ENCODE measurements at places on chromosomes 6 and 20.

DNA sequence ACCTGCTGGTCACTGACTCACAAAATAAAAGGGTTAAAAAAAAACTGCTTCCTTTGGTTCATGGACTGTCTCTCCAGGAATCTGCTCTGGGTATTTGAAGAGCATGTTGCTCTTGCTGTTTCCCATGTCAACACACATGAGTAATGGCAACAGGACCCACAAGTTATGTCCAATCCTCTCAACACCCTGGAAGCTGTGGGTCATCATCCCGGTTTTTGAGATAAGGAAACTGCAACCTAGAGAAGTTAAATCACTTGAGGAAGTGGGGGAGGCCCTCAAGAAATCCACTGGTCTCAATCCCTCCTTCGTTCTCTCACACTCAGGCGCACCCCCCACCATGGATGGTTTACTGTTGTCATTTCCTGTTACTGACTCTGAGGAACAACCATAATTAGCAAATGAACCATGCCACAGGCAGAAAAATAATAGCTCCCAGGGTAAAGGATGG, 12.4 kb downstream of the MAP1LC3A start:
- DNase-seq, result no peak

DNA sequence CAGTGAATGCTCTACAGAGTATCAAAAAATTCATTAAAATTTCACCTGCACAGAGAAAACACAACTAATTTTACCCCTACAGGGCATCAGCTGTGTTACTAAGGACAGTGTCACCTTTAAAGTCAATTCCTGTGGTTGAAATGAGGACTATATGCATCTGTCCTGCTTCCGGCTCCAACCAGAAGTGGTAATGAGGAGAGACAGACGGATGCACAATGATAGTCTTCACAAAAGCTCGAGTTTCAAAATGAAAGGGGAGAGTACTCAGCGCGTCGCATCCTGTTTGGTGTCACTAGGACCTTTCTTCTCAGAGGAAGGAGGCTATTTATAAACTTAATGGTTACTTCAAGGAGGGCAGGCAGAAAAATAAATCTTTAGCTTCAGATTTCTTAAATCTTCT, 86.5 kb downstream of the LYRM4 start:
- DNase-seq, result no peak

DNA sequence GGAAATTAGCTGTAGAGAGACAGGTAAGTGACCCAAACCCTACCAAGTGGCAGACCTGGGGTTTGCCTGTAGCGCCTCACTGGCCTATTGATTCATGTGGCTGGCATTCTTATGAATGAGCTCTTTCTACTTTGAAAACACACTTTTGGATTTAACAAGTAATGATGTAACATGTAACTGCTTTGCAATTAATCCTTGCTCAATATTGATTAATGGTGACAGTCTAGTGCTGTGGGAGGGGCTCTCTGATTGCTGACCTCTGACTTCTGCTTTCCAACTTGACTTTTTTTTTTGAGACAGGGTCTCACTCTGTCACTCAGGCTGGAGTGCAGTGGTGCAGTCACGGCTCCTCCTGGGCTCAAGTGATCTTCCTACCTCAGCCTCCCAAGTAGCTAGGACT, 82.7 kb downstream of the TIAM2 start:
- DNase-seq, result no peak

DNA sequence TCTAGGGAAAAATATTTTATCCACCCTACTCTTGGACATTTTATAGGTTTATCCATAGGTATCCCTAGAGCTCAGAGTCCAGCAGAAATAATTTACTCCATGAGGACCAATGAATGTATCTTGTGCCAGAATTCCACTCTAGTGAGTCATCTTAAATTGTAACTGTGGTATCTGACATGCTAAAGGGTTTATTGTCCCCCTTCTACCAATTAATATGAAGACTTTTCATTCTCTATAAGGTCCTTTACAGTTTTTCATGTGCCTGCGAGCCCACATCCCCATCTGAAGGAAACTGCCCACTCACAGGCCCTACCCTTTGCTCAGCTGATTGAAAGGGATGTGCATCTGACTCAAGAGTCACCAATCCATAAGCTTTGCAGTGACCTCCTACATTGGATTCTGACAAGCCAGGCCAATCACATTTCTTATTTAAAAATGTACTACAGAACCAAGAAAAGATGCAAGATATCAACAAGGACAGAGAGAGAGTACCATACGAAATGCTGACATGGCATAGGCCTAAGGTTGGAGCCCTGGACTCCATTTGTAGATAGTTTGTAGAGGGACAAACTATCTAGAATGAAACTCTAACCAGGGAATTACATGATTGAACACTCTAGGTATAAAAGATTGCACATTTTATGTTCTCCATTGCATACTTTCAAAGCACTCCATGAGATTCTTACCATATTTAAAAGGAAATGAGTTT, 93.4 kb upstream of the DEFB112 start:
- DNase-seq, result no peak

- no peak for DNase-seq
Measured at GRCh38 chr6:1079525-1079924, 232.4 kb upstream of the FOXQ1 start.

GRCh38 chr6:143581835-143582480, 70.4 kb upstream of the FUCA2 start:
- no peak for DNase-seq

- no peak for DNase-seq
Measured at GRCh38 chr6:1181939-1182605, 129.8 kb upstream of the FOXQ1 start.

GRCh38 chr20:12777016-12777415, 231.8 kb upstream of the SPTLC3 start:
- no peak for DNase-seq

DNA sequence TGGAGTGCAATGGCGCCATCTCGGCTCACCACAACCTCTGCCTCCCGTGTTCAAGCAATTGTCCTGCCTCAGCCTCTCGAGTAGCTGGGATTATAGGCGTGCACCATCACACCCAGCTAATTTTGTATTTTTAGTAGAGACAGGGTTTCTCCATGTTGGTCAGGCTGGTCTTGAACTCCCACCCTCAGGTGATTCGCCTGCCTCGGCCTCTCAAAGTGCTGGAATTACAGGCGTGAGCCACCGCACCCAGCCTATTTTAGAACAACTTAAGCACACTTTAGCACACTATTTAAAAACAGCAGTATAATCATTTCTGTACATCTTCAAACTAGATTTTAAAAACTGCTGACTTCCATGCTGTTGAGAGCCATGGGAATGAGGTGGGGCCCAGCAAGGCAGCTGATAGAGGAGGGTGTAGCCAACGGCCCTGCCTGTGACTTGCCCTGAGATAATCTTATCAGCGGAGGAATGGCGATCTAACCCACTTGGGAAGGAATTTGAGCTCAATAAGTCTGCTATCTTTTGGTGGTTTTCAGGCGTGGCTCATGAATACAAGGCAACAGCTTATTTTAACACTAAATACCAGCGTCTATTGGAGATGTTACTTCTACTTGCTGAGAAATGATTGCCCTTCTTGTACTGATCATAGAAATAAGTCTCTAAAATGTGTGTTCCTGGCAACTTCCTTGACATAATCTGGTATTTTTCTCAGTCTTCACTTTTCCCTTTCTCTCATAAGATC, 12.1 kb downstream of the ZDHHC14 start:
- DNase-seq, result peak; percentile 66

DNA sequence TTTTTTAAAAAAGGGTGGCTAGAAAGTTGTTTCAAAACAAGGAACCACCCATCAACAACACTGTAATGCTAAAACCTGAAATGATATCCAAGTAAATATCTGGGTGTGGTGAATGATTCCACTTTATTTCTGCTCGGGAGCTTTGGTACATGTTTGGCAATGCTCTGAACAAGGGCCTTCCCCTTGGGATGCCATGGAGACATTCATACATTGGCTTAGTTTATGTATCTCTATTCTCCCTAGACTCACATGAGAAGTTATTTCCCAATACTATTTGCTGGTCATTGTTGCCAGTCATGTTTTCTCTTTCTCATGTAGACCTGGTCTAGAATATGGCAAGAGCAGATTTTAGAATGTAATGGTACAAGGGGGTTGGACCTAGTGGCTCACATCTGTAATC, 22.9 kb downstream of the ADTRP start:
- DNase-seq, result no peak

DNA sequence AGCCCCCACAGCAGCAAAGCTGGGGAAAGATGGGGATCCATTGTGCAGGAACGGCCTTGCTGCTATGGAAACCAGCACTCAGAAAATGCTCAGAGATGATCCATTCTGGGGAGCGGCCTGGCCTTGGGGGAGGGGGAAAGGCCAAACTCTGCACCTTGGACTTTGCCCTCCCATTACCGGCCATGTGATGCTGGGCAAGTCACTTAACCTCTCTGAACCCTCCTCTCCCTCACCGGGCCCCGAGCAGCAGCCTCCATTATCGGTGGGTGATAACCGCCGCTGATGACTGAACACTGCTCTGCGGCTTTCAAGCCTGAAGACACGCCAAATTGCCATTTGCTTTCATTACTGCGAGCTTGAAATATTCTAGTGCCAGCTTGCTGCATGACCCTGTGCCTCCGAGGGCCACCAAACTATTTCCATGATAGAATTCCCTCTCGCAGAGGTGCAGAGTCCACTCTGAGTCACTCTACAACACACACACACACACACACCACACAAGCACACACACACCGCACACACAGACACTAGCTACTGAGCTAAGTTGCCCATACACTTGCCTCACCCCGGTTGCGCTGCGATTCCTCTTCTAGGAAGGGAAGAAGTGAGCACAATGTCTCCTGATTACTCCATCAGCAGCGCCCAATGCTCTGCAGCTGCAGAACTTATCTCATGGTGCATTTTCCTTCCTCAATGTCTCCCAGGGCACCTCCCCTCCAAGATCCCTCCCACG, 20.6 kb upstream of the SIRPA start:
- no peak for DNase-seq

DNA sequence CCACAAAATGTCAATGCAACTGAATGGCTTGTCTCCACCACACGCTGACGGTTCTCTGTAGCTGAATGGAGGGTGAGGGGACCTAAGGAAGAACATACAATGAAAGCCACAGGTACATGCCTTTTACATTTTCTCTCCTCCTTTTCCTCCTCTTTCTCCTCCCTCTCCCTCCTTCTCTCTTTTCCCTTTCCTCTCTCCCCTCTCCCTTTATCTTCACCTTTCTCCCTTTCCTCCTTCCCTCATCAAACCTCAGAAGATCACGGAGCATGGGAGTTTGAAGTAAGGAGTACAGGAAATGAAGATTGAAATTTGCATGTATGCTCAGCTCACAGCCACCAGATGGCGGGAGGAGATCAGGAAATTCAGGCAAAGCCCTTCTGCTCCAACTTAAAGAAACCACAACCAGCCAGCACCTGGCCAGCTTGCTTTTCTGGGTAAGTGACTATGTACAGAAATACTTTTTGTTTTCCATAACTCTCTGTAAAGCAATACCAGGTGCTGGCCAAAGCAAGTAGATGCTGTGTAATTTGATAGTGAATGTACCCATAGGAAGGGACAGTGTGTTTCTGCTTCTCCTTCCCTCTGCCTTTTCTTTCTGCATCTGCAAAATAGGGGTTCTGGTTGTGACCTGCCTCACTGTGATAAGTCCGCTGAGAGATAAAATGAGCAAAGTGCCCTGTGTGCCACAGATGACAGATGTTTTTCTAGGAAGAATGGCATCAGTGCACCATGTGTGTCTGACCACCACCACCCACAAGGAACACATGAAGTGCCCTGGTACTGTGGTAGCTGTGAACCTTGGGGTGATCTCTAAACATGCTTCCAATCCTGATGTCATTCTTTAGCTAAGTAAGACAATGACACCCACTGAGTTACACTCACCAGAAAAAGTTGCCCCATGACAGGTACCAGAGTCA, 18.6 kb upstream of the FOXO3 start:
- DNase-seq, result peak; percentile 85

DNA sequence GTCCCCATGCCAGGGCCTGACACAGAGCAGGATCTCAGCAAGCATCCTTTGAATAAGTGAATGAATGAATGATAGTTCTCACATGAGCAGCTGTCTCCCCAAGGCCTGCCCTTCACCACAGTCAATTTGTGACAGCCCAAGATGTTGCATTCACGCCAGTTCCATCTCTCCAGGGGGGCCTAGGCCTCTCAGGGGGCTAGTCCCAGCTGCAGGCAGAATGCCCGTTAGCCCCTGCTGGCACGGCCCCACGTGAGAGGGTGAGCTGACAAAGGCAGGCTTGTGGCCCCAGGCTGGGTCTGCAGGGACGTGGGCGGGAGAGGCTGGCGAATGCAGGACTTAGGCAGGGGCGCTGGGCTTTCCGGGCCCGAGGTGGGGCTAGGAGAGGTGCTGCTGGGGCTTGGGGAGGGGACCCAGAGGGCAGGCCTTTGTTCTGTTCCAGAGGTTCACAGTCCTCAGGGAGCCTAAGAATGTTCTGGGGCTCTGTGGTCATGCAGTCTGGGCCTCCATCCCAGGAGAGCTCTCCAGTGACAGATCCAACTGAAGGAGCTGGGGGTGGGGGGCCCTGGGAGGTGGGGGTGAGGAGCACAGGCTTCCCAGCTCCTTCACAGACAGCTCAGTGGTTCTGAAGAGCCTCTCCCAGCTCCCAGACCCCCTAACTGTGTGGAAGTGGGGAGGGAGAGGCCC, 30.5 kb upstream of the TLDC2 start:
- DNase-seq, result no peak

GRCh38 chr6:109511832-109512231, 28.8 kb upstream of the ZBTB24 start:
- no peak for DNase-seq

GRCh38 chr20:3898639-3899038, 9.5 kb downstream of the PANK2 start:
- no peak for DNase-seq

GRCh38 chr6:37050045-37050853, 44.8 kb downstream of the FGD2 start:
- peak; percentile 80 for DNase-seq

DNA sequence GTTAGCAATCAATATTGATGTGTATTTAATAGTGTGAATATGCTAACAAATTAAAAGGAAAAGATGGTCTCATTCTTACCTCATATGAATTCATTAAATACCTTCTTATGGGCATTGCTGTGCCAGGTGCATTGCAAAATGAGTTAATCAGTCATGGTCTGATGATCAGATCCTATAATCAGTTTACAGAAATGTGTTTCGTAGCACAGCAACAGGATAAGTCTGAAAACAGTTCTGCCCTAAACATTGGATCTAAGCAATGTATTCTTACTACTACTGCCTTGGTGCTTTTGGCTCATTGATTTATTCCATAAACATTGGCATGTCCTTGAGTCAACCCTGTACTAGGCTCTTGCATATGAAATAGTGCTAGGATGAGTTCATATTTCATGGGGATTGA, 417.0 kb upstream of the JAG1 start:
- no peak for DNase-seq

- no peak for DNase-seq
Measured at GRCh38 chr6:14458669-14459266, 341.2 kb downstream of the CD83 start.

GRCh38 chr20:12610871-12611270, 397.9 kb upstream of the SPTLC3 start:
- no peak for DNase-seq

GRCh38 chr6:63804381-63804956, 168.9 kb downstream of the PHF3 start:
- no peak for DNase-seq

All from hematopoietic multipotent progenitor cell treated with erythropoietin and hydrocortisone succinate and interleukin-3 and kit ligand, for 15 days (in vitro differentiated cells).